ENCODE measurements at places on chromosomes 6 and 20.
A peak's percentile ranks its signal among the peaks of the same experiment; 100 is the strongest.

DNA sequence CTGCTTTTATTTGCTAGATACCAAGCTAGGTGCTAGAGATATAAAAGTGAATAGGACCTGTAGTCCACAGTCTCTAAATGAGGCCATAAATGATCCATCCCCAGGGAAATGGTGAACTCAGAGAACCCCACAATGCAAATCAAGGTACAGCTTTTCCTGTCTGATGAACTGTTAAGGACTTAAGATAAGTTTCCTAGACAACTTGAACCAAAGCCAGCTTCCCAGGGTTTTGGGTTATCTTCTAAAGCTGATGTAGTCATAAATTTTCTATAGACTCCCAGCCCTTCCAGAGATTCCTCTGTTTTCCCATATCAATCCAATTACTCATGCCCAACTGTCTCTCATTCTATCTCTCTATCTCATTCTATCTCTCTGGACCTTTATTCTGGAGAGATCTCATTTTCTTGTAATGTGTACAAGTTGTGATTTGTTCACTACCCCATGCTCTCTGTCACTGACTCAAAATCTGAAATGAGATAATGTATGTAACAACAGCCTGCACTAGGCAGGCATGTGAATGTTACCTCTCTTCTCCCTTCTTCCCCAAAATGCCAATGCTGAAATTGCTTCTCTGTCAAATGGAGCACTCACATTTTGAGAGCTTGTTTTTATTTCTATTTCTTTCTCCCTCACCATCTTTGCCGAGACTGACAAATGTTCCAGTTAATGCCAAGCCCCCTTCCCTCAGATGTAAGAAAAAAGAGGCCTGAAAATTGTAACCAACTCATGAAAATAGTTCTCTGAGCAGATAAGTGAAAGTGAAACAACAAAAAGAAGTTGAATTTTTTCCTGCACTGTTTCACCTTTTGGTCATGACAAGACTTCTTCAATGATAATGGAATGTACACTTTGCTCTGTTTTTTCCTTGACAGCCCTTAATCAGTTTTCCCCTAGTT lies 279.9 kb downstream of the SLC35F1 start:
- DNase-seq: no peak

DNA sequence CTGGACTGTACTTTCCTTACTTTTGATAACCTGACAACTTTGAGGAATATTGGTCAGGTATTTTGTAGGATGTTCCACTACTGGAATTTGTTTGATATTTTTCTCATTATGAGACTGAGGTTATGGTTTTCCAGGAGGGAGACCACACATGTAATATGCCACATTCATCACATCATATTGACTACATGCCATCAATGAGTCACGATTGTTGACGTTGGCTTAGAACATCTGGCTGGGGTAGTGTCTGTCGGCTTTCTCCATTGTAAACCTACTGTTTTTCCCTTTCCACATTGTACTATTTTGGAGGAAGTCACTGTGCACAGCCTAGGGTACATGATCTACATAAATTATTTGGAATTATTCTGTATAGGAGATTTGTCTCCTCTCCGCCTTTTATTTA lies 1.4 kb upstream of the STX11 start:
- no peak for DNase-seq

DNA sequence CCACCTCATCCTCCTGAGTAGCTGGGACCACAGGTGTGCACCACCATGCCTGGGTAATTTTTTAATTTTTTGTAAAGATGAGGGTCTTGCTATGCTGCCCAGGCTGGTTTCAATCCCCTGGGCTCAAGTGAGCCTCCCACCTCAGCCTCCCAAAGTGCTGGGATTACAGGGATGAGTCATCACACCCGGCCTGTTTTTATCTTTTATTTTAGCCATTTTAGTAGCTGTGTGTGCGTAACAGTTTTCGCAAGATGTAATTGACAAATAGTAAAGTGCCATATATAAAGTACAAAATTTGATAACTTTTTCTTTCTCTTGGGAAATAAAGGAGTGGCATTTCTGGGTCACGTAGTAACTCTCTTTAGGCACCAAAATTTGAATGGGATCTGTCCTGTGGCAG lies 21.4 kb downstream of the SNAI1 start:
- DNase-seq: no peak

DNA sequence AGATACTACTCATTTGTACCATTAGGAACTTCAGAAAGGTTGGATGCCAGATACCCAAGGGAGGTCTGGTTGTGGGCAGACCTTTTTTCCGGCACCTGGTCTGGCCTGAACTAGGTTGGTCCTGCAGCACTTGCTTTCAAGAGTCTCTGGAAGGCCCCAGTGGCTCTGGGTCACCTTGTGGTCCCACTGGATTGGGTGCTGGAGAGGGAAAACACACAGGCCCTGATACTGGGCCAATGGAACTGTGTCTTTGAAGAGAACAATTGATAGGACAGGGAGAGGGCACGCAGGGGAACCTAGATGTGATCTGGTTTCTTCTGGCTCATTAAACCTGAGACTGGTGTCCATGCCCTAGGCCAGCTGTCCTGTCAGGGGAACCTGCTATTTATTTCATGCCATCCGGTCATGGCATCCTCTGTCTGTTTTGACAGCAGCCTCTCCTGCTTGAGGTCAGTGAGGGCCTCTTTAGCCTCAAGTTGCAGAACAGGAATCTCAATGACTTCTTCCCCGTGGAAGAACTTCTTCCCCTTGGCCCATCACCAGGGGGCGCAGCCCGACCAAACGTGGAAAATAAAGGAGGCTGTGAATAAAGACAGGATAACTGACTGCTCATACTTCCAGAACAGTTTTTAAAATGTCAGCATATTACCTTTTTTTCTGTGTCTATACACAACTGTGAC lies 25.0 kb downstream of the TAF8 start:
- peak; percentile 78 for DNase-seq

DNA sequence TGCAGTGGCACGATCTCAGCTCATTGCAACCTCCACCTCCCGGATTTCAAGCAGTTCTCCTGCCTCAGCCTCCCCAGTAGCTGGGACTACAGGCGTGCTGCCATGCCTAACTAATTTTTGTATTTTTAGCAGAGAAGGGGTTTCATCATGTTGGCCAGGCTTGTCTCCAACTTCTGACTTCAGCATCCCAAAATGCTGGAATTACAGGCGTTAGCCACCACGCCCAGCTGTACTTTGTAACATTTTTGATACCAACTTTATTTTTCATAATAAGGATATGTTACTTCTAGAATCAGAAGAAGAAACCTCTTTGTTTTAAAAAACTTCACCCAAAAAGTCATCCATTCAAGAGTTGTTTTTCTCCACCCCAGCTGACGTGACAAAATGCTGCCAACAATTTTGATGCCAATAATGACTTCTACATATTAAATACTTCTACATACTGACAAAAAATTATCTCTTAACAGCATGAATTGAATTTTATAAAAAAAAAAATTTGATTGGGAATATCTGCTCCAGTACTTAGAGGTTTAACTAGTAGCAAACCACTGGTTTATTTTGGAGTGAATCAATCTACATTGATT lies 22.5 kb upstream of the PRIM2 start:
- no peak for DNase-seq

DNA sequence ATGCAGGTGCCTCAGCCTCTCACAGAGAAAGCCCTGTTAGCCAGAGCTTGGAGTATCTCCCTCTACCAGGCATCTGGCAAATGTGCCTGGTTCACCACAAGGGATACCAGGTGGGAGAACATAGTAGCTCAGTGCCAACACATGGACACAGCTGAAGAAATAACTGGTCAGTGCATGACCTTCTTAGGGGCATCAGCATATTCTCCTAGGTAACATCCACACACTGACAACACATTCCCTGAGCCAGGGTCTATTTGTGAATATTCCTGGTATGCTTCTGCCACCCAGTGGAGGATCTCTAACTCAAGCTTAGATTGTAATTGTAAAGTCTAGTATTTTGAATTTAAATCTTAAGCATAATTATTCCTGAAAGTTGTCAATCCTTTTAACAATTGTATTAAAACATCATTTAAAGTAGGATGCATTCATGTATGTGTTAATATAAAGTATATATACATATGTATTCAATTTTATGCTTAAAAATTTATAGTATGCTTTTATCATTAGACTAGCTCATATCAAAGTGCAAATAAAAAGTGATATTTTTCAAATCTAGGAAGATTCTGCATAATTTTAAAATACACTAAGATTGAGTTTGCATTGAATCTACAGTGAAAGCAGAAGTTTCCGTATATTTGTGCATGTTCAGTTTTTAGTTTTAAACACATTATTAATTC lies 45.3 kb upstream of the COL21A1 start:
- DNase-seq: no peak

DNA sequence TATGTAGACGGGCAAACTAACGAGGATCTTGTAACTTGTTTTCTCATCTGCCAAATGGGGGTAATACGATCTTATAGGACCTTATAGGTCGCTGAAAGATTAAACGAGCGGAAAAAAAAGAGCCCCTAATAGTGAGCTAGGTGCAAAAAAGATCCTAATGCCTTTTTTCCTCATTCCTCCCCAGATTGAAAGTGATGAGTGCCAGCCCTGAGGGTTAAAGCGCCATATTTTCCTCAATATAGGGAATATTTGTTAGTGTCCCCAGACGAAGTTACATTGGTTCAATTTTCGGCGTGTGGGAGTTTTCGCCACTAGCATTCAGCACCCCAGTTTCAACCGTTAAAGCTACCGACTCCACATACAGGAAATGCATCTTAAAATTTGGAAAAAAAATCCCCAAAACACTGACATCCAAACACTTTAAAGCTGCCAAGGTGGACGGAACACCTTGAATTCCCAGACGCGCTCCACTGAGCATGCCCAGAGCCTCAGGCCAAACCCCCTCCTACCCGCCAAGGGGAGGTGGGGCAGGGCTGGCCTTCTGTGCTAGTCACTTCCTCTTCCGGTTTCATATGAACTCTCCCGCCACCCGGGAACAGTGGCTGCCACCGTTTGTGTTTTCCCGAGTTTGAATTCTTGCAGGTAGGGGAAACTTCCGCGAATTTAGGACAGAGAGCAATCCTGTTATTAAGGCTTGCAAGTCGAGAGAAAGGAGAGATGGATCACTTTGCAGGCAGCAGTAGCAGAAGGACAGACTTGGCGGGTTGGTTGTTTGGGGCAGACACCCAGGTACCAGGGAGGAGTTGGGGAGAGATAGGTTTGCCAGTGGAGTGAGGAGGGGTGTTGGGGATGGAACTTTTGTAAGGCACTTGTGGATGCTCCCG lies at the start of gene PRIM2:
Gene PRIM2 (plus strand): TSS at position 571 of the 884 bp plus-strand sequence. CDS start 816 bp downstream, outside the sequence.
- DNase-seq: peak; percentile 54

Data from omental fat pad (tissue), 4 donors.